ENCODE measurements at places on chromosomes 4 and X.

DNA sequence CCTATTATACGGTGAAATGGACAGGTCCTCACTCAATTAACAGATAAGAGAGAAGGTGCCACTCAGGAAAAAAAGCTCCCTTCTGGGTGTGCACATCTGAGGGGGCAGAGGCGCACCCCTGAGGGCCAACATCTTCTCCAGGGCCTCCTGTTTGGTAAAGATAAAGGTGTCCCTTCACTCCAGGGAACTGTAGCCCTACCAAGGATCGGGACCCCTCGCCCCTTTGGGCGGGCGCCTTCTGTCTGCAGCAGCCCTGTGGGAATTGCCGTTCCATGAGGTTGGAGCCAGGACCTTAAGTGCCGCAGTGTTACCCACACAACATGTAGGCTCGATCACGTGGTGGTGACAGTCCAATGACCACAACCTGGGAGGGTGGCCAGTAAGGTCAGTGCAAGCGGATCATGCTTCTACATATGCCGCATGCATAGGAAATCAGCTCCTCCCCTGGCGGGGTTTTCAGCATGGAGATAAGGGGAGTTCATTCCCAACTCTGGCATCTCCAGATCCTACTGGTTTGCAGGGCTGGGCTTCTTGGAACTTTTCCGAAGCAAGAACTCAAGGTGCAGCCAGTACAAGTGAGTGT lies 253.3 kb downstream of the EVC2 start:
- DNase-seq, result no peak

GRCh38 chr4:19592391-19592790 lies 659.3 kb upstream of the SLIT2 start:
- DNase-seq, result no peak

DNA sequence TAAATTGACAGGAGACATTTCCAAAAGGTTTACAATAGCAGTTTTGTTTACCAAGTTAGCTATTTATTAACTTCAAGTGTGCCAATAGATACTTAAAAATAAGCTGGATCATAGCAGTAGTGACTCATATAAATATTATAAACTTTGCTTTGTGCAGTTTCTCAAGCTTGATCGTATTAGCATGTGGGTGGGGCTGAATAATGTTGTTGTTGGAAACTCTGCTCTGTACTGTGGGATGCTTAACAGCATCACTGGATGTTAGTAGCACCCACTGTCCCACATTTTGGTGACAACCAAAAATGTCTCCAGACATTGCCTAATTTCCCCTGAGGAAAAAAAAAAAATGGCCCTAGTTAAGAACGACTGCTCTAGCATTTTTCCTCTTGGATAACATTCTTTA lies 855.2 kb upstream of the ADGRL3 start:
- DNase-seq, result no peak

- DNase-seq, result no peak
Measured at GRCh38 chr4:86890790-86891189, 1.4 kb downstream of the C4orf36 start.

GRCh38 chr4:77201343-77201742 lies 44.3 kb downstream of the CCNG2 start:
- no peak for DNase-seq
